ENCODE measurements at places on chromosomes 6 and 20.

GRCh38 chr6:82467338-82467737 is 103.7 kb downstream of the TPBG start:
- no peak for DNase-seq

DNA sequence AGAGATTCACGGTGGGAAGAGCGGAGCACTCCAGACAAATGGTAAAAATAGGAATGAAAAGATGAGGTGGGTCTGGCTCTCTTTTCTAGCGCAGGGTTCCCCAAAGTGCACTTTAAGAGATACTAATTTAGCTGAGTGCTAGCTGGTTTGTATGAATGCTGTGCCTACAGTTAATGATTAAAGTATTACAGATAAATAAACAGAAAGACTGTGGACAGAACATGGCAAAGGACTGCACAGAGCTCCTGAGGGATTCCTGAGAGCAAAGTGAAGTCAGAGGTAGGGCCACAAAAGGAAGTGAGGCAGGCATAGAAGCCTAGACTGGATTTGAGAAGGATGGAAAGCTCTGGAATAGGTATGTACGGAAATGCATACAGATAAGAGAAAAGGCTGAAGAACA is 114.5 kb downstream of the INSM1 start:
- no peak for DNase-seq

DNA sequence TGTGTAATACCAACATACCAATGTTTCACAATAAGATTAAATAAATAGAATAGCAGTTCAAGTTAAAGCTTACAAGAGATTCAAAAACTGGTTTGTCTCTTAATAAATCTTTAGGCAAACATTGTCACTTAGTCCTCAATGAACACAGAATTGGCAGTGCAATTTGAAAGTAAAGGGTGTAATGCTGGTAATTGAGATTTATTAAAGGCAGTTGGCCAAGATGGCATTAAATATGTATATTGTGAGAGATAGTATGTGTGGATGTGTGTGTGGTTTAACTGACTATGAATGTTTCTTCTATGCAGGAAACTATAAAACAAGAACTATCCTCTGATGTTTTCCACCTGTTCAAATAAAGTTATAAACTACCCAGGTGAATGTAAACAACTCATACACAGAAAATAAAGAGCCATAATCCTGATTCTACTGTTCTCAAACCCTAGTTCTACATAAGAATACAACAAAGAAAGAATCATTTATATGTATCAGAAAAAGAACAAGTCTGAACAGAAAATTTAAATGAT is 267.9 kb upstream of the PTCHD4 start:
- DNase-seq: no peak

GRCh38 chr6:145783796-145784195 is 30.8 kb downstream of the FBXO30 start:
- no peak for DNase-seq

GRCh38 chr6:145829950-145830349 is 15.4 kb upstream of the FBXO30 start:
- DNase-seq: no peak

- no peak for DNase-seq
Measured at GRCh38 chr6:110039981-110040383, 61.9 kb downstream of the GPR6 start.

GRCh38 chr6:131681585-131681984 is 19.6 kb downstream of the OR2A4 start:
- DNase-seq: no peak

- no peak for DNase-seq
Measured at GRCh38 chr6:17099401-17100059, 2.3 kb upstream of the STMND1 start.

- DNase-seq: no peak
Measured at GRCh38 chr6:43856005-43856765, 86.2 kb downstream of the VEGFA start.

DNA sequence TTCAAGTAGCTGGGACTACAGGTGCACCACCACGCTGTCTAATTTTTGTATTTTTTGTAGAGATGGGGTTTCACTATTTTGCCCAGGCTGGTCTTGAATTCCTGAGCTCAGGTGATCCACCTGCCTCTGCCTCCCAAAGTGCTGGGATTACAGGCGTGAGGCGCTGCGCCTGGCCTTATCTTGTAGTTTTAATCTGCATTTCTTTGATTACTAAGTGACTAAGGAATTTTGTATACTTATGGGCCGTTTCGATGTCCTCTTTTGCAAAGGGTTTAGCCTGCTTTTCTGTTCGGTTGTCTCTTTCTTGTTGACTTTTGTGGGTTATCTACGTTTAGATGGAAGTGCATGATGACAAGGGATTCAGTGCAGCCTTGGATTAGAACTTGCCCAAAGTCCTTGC is 500.6 kb downstream of the QKI start:
- DNase-seq: no peak

DNA sequence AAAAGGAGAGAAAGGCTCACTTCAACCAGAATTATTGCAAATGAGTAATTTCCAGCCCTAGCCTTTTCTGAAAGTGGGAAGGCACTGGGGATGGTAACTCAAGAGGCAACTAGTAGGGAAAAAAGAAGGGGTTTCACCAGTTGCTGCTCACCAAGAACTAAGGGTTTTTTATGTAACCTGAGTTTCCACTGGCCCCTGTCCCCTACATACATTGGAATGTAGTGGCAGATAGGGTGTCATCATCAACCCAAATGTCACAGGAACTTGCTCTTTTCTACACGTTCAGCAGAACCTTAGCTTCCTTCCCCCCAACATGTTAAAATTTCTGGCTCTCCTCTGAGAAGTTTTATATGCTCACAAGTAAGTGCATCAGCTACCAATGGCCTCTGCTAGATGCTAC is 38.2 kb upstream of the PKHD1 start:
- DNase-seq: no peak

DNA sequence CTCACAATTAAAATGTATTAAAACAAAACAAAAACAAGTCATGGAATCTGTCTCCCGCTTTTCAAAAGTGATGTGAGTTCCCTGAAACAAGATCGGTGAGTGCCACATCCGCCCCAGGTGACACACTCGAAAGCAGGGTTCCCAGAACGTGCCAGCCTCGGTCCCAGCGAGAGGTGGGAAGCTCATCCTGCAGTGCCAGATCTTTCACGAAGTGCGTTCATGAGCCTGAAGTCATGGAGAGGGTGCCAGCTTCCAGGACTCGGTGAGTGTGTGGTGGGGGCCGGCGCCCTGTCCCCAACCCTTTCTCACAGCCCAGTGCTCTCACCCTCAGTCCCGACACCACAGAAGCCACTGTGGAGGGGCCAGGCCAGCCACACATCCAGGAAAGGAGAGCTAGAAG is 127.4 kb downstream of the WDR27 start:
- no peak for DNase-seq

DNA sequence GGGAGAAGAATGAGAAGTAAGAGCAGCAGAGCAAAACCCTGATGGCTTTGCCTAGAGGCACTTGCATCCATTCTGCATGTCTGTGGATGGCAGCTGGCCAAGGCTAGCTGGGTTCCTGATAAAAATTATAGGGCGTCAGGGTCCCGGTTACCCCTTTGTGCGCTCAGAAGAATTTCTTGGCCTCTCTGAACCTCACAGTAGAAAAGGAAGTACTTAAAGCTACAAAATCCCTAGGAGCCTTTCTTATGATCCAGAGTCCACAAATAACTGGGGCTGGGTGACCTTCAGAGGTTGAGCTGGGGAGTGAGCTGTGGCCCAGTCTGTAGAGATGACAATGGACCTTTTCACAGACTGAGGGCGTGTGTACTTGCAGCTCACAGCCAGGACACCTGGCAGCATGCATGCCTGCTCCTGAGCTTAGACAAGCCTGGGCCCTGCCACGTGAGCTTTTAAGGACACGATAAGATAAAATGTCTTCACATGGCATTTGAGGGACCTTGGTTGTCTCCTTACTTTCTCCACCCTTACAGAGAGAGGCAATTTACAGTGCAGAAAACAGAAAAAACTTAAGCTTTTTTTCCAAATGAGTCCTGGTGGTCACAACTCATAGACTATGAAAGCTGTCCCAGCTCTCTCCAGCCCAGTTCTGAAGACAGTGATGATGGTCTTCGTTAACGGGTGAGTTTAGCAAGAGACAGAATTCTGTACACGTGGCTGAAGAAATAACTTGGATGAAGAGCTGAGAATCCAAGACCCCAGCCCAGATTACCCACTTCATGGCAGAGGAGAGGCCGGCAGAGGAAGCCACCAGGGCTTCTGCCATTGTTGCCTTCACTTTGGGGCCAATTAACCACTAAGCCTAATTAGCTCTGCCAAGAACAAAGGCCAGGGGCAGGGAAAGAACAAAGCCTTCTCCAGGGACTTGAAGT is 50.3 kb downstream of the FOXA2 start:
- DNase-seq: no peak

DNA sequence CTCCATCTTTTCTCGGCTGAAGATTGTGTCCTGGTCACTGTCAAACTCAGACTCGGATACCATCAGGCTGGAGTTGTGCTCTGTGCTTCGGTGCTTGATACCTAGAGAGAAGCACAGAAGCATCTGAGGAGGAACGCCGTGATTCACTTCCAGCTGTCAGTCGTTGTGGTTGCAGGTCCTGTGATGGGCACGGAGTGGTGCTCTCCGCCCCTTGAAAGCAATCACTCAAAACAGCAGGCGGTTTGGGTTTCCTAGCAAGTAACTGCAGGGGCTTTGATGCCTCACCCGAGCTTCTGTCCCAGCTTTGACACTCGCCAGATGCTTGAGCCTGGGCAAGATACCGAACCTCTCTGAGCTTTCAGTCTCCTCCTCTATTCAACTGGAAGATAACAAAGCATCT is 52.5 kb downstream of the ALDH5A1 start:
- DNase-seq: peak; percentile 10

DNA sequence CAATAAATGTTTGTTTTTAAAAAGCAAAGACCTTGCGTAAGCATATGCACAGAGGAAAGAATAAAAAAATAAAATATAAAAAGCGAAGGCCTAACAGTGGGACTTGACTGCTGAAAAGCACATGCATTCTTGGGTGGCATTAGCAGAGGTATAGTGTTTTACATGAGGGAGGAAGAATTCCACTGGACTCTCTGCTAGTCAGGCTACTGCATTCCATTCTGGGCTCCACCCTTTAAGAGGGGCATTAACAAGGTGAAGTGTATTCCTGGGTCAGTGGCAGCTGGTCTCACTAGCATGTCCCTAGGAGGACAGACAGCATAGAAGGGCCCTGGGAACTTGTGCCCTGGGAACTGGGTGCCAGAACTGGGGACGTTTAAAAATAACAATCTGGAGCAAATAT is 134.1 kb downstream of the SOBP start:
- DNase-seq: no peak

GRCh38 chr6:61586934-61587537 is 699.0 kb downstream of the KHDRBS2 start:
- DNase-seq: no peak

DNA sequence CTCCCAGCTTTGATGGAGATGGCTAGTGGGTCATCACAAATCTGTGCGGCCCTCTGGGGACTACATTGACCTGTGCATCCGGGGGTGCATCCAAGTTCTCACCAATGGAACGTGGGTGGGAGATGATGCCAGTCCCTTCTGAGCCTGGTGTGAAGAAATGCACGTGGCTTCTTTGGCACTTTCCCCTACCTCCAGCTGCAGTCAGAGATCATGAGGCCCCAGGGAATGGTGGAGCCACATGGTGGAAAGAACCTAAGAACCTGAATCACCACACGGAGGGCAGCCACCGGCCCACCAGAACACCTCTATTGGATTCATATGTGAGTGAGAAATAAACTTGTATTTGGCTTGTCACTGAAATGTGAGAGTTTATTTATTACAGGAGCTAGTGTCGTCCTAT is 9.9 kb upstream of the CDKN1A start:
- no peak for DNase-seq

DNA sequence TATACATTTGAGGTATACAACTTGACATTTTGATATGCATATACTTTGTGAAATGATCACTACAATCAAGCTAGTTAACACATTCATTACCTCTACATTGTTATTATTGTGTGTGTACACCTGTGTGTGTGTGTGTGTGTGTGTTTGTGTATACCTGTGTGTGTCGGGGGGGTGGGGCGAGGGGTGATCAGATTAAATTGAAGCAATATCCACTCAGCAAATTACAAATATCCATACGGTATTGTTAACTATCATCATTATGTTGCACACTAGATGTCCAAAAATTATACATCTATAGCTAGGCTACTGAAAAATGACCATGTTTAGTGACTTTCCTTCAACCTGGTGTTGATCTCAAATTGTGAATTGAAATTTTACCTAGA is 1.8 kb downstream of the RHAG start:
- DNase-seq: no peak

Measured in activated CD8-positive, alpha-beta memory T cell treated with anti-CD3 and anti-CD28 coated beads for 4 hours (primary cell).